ENCODE measurements at places on chromosomes 7 and 10.
A peak's percentile ranks its signal among the peaks of the same experiment; 100 is the strongest.

DNA sequence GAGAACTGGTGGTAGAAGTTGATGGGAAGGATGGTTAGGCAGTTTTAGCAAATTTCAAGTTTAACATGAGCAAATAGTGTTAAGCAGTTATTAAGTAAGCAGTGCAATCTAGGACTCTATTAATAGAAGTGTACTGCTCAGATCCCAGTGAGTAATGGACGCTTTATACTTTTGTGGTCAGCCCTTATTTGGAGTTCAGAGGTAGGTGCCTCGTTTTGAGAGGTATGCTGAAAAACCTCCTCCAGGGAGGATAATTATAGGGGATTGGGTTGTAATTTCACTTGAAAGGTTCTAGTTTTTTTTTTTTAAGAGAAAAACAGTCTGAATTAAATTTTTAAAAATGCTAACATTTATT lies 33.5 kb upstream of the CCDC7 start:
- DNase-seq, result no peak

DNA sequence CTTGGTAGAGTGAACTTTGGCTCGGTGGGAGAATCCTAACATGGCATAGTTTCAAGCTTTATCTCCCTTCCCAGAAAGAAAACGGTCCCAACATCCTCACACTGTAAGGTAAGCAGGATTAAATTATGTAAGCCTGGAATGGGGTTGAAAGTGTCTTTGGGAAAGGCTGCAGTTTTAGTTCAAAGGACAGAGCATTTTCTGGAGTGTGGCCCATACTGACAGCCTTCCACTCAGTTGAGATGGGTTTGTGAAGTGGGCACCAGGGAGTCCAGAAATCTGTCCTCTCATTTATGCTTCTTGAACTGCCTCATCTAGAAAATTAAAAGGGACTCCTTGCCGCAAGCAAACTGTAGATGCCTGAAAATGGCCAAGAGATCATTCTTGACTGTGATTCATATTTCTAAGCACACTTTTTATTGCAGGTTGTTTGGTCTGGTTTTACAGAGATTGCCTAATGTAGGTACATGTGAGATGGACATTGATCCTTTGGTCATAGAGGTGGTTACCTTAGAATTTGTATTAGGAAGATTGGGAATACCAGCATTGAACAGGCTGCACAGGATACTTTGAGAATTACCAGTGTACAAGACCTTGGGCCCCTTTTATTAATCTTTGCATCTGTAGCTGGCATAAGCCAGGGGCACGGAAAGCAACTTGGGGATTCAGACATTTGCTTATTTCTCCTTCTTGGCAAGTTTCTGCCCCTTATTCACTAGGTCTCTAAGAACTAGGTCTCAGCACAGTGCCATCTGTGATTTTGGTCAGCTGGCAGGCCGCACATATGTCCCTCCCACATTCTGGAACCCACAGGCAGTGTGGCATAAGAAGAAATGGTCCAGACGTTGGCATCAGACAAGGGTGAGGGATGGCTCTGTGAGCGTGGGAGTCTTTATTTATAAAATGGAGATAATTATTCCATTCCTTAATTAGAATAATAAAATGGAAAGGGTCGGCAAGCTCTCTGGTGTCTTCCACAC lies 125.9 kb downstream of the GLCCI1 start:
- no peak for DNase-seq

GRCh38 chr7:68518060-68518459 lies 1080.2 kb upstream of the AUTS2 start:
- no peak for DNase-seq

DNA sequence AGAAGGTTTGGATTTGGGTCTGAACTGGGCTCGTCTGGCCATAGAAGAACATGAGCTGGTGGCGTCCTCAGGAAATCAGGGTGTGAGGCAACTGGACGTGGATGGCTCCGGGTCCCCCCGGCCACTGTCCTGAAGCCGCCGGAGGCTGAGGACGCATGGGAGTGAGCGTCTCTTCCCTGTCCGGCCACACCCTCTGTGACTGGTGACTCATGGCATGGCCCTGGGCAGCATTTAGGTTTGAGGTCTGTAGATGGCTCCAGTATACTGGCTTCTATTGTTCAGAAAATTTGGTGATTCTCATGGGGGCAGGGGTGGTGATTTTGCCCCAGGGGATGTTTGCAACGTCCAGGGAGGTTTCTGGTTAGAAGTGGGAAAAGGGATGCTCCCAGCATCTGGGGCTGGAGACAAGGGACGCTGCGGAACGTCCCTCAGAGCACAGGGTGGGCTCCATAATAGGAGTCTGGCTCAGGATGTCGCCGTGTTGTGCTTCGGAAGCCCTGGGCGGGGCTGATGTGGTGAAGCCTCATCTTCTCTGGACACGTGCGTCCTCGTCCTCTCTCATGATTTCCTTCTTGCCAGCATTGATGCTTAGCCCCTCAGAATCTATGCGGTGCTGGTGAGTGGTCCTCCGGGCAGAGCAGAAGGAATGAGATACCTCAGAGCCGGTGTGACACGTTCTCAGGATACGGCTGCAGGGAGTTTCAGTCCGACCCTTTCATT lies 49.9 kb downstream of the PITRM1 start:
- no peak for DNase-seq

DNA sequence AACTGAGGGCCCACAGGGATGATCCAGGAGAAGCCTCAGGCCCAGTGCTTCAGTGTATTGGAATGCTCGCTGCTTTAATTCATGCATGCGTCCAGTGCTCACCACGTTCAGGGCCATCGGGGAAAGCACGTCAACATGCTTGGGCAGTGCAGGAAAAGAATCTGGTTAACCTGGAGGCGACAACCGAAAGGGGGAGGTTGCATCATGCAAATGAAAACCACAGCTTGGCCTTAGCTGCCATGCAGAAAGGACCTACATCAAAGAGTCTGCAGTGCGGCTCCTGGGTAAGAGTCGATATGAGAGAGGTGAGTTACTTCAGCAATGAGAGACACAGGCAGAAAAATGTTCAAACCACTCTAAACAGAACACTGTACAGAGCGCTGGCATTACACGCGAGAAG lies 440.1 kb downstream of the KCNMA1 start:
- peak; percentile 25 for DNase-seq

- no peak for DNase-seq
Observed at GRCh38 chr7:1693991-1694524, 24.0 kb downstream of the ELFN1 start.

GRCh38 chr10:128861018-128861901 lies 605.8 kb upstream of the MGMT start:
- no peak for DNase-seq

- DNase-seq, result no peak
Observed at GRCh38 chr10:129755158-129755591, 208.9 kb downstream of the EBF3 start.

DNA sequence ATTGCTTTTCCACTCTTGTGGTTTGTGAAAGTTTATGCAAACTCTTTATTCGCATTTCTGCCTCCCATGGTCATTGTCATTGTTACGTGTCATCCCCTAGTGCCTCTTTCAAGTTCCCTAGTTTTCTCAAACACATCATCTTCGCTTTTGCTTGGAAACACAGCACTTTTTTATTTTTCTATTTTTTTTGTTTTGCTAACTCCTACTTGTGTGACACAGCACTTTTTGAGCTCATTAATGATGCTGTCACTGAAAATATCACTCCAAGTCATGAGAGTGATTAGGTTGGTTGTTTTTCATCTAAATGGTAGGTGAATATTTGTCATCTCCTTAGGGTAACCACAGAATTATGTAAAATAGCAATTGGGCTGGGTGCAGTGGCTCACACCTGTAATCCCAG lies 8.5 kb upstream of the STX1A start:
- no peak for DNase-seq

GRCh38 chr7:157889480-157889879 lies 552.7 kb downstream of the DNAJB6 start:
- no peak for DNase-seq

DNA sequence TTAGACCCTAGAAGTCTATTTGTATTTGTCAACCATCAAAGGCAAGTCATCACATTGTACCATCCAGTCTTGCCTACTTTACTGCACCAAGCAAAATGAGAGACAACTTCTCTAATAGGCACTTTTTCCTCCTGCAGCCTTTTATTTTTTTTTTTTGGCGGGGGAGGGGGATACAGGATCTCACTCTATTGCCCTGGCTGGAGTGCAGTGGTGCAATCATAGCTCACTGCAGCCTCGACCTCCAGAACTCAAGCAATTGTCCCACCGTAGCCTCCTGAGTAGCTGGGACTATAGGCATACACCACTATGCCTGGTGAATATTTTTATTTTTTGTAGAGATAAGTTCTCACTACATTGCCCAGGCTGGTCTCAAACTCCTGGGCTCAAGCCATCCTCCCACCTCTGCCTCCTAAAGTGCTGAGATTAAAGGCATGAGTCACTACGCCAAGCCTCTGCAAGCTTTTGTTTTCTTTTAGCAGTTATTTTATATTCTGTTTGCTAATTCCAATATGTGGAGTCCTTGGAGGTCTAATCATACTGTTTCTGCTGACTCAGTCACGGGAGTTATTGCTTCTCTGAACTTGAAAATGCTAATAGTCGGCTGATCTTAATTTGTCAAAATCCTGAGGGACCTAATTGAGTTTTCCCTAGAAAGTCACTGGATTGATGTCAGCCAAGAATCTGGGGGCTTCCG lies 14.2 kb downstream of the KPNA7 start:
- DNase-seq, result no peak

DNA sequence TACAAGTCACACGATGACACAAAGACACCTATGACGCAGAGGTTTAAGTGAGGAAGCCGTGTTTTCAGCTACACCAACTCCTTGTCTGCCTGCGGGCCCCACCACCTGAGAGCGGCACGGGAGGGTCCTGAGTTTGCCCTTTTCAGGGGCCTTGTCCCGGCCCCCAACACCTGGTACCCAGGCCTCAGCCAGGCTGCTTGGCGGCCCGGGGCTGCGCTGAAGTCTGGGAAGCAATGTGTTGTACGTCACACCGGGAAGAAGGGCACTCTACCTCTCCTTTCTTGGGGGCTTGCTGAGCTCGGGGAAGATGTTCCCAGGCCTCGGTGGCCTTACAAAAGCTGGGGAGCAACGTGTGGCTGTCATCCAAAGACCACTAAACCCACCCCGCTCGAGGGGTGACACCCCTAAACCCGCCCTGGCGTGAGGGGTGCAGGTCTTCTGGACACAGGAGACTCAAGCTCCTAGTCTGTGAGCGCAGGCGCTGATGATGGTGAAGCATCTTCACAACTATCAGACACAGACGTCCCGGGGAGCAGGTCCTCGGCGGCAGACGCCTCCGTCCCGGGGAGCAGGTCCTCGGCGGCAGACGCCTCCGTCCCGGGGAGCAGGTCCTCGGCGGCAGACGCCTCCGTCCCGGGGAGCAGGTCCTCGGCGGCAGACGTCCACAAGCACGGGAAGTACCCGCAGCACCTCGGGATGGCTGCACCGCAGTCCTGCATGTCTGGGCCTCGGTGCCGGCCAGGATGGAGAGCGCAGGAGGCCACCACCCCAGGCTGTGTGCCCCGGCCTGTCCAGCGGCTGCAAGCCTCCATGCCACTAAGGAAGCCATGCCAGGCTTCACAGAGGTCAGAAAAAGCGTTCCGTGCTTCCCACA lies 15.4 kb downstream of the CFAP46 start:
- DNase-seq, result no peak

DNA sequence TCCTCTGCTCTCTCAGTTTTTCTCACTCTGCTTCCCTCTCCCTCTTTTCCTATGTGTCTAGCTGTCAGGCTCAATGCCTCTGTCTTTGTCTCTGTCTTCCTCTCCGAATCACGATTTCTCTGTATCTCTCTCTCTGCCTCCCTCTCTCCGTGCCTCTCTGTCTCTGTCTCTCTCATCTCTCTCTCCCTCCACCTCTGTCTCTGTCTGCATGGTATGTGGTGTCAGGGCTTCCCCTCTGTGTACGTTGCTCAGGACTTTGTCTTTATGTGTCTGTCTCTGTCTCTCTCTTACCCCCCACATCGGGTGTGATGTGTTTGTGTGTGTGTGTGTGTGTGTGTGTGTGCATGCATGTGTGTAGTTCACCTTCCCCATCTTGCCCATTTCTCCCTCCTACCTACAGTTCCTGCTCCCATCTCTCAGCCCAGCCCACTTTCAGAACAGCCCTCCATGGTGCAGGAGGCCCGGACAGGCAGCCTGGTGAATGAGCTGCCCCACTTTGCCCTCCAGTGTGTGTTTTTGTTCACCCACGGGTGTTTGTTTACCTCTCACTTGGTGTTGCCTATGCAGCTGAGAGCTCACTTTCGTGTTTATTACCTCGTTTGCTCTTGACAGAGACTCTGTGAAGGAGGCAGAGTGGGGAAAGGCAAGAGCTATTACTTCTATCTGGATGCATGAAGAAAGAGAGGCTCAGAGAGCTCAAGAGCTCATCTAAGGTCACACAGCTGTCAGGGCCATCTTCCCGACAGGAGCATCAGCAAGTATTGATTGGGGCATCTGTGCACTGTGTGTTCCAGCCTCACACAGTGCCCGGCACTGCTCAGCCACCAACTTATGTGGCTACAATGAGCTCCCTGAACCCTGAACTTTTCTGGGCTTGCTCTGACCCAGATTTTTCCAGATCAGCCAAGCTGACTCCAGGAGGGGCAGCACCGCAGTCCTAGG lies 163.5 kb upstream of the ZMIZ1 start:
- DNase-seq, result no peak

DNA sequence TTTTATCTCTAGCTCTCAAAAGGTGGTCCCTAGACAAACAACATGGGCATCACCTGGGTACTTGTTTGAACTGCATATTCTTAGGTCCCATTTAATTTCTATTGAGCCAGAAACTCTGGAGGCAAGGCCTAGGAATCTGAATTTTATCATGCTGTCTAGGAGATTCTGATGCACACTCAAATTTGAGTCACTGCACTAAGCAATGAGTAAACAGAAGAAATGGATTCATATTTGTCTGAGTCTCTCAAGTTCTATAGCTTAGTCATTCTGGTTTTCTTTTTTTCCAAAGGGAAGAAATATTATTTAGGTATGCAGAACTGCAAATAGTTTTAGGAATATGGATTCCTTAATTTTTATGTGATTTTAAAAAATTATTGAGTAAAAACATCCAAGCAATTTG lies 185.5 kb downstream of the SEMA3A start:
- DNase-seq, result no peak

- DNase-seq, result peak; percentile 60
Observed at GRCh38 chr10:102712089-102712488, 2.1 kb downstream of the ARL3 start.

GRCh38 chr7:128841921-128842673 lies 11.9 kb downstream of the FLNC start:
- DNase-seq, result no peak

DNA sequence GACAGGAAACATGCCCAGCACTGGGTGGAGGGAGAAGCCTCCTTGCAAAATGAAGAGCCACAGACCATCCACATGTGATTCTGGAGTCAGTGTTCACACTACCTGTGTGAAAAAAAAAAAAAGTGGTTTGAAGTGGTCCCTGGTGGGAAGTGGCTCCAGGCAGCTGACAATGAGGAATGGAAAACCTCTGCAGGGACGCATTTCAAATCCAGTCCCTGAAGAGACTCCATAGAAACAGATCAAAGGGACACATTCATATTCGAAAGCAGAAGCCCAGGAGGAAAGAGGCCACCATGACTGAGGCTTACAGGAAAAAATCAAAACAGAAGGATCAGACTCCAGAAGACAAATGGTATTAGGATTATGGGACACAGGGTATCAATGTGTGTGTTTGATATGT lies 11.5 kb upstream of the TCERG1L start:
- DNase-seq, result no peak

- DNase-seq, result no peak
Observed at GRCh38 chr7:24786306-24786705, 29.0 kb upstream of the GSDME start.

GRCh38 chr7:158023681-158024350 lies 563.8 kb downstream of the PTPRN2 start:
- DNase-seq, result no peak

- no peak for DNase-seq
Observed at GRCh38 chr10:34166354-34166753, 648.7 kb downstream of the PARD3 start.

All from GM12864 (cell line).